HT1080 (cell line): ENCODE measurements at places on chromosomes 11 and 22.

DNA sequence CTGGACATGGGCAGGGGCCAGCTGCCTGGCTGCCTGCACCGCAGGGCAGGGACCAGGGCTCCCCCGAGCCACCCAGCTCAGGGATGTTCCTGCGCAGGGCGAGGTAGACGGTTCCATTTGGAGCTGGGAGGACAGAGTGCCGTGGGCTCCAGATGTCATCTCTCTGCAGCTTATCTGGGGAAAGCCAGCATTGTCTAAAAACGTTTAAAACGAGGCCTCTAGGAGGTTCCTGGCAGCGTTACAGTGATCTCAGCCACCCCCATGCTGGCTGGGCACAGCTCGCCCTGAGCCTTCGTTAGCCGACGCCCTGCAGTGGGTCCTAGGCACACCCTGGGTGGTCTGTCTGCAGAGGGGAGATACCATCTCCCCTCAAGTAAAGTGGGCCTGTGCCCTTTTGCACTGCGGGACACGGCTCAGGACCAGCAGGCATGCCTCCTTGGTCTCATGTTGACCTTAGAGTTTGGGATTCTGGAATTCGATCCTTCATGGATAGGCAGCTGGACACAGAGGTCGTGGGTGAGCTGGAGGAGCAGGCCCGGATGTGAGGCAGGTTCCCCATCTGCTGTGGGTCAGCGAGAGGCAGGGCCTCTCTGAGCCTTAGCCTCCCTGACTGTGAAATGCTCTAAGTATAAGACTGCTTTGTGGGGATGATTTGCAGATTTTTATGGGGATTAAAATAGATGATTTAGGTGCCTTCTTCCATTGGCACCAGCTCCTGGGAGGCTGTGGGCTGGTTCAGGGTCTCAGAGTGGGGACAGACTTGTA is 14.1 kb downstream of the SYNGR1 start:
- no peak for DNase-seq

GRCh38 chr11:31529189-31529588 is 19.6 kb downstream of the ELP4 start:
- no peak for DNase-seq

- no peak for DNase-seq
Measured at GRCh38 chr11:66953081-66953833, 4.9 kb downstream of the PC start.

- no peak for DNase-seq
Measured at GRCh38 chr11:19352072-19352770, 111.5 kb upstream of the E2F8 start.

DNA sequence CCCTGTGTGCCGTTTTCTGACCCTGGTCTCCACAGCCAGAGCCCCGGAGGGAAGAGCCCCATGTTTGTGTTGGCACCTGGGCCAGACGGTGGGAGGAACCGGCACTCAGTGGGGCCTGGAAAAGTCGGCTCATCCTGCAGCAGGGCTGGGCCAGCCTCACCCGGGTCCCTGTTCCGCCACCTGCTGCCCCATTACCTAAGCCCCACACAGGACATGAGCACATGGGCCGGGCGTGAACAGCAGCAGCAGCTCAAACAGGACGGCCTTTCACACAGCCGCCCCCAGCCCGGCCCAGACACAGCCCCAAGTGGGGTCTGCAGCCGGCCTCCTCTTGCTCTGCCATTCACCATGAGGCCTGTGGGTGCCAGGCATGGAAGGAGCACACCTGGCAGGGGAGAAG is 302.4 kb downstream of the MN1 start:
- no peak for DNase-seq

GRCh38 chr22:38733724-38734381 is 21.9 kb downstream of the SUN2 start:
- no peak for DNase-seq

DNA sequence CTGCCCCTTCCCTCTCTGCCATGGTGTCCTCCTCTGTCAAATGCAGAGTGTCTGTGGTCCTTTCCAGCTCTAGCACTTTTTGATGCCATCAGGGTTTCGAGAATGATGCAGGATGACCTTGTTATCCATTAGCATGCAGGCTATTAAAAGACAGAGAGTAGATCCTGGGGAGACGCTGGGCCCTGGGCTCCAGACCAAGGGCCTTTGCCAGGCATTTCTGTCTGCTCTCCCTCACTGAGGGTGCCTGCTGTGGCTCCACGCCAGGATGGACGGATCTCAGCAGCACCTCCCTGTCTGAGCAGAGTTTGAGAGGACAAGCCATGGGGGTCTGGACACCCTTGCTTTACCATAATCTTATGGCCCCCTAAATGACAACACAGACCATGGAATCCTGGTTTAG is 110.8 kb upstream of the CD82 start:
- no peak for DNase-seq

DNA sequence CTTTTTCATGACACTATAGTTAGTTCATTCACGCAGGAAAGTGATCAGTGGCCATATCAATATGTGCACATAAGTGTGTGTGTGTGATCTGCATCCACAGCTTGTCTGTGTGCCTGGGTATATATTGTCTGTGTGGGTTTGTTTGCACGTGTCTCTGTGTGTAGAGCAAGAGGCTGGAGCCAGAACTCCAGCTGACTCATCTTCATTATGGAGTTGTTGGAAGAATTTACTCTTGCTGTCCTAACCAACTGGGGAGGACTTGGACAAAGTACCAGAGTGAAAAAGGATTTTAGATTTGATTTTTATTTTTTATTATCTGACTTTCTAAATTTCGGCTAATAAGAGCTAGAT is 63.9 kb downstream of the TP53I11 start:
- no peak for DNase-seq
